RCC 7860 (cell line): ENCODE measurements at places on chromosomes 7 and 10.
A peak's percentile ranks its signal among the peaks of the same experiment; 100 is the strongest.

- DNase-seq = no peak
Observed at GRCh38 chr10:31999836-32000235, 56.4 kb downstream of the KIF5B start.

- DNase-seq = no peak
Observed at GRCh38 chr7:155371884-155372781, 74.5 kb downstream of the INSIG1 start.

- DNase-seq = no peak
Observed at GRCh38 chr7:104306793-104307192, 21.6 kb upstream of the LHFPL3 start.

DNA sequence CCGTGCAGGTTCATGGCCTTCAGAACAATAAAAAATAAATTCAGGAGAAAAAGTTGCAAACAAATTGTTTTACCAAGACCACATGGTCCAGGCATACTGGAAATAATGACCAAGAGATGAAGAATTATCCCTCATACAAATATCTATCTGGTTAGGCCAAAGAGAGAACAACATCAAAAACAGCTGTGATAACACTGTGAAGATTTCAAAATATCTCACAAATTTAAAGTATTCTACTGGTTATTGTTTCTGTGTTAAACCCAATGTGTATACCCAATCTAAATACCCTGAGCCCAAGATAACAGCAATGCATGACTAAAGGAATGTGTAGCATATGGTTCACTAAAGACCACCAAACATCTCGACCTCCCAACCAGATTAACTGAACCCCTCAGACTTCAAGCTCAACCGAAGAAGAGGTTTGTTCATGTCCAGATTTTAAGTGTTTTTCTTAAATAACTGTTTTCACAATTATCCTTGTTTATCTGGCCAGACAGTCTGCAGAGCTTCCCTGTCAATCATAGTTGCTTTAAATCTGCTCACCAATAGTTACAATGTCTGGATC, 10.9 kb downstream of the OR9A2 start:
- no peak for DNase-seq

DNA sequence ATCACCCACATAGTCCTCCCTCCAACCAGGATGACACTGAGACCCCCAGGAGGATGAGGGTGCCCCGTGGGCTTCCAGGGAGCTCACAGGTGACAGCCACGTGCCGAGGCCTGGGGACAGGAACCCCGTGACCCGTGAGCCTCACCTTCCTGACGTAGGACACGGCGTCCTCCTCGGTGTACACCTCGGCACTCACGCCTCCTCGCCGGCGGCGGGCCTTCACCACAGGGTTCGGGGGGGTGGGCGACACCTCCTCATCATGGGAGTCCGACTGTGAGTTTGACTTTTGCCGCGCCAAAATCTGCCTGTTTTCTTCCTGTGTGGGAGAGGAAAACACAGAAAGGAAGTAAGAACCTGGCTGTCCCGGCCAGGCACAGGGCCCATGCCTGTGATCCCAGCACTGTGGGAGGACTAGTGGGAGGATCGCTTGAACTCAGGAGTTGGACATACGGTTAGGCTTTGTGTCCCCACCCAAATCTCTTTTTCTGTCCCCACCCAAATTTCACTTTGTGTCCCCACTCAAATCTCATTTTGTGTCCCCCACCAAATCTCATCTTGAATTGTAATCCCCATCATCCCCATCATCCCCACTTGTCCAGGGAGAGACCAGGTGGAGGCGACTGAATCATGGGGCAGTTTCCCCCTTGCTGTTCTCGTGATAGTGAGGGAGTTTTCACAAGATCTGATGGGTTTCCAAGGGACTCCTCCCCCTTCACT, 45.9 kb upstream of the DNAAF5 start:
- DNase-seq = no peak

- no peak for DNase-seq
Observed at GRCh38 chr7:23539494-23539907, 7.7 kb upstream of the TRA2A start.

DNA sequence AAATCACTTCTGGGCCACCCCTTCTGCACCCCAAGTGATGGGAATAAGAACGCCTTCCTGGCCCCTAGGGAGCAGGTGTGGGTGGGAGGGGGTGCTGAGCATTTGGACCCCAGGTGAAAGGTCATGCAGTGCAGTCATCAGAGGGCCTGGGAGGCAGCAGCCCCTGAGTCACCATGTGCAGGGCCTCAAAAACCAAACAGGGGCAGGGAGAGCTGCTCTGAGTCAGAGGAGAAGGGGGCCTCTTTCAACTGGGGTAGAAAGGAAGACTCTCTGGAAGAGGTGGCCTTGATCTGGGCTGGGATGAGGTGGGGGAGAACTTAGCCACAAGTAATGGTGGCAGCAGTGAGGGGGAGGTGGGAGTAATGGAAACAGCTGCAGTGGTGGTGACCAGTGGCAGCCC, 164.3 kb downstream of the BUB3 start:
- DNase-seq = no peak

DNA sequence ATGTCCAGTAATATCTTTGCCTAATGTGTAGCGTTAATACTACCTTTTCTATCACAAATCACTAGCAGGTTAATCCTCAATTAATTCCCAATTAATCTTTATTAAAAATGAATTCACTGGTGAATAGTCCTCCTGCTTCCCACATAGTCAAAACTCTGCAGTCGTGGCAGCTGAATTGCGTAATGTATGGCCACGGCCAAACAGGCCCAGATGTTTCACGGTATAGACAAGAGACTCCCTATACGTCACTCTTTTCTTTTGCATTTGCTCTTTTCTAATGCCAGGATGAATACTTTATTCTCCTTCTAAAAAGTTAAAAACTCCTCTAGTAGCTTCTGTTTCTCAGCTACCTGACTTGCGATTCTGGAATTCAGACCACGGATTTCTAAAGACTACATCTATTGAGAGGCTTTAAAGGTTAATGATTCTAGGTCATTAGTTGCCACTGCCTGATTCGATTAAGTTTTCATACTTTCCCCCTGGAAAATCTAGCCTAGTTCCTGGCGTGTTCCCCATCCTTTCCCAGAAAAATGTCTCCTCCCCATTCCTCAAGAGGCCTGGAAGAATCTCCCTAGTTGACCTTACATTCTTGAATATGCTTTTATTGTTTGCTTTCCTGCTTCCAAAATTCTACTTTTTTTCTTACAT, 16.9 kb downstream of the MEOX2 start:
- DNase-seq = no peak

DNA sequence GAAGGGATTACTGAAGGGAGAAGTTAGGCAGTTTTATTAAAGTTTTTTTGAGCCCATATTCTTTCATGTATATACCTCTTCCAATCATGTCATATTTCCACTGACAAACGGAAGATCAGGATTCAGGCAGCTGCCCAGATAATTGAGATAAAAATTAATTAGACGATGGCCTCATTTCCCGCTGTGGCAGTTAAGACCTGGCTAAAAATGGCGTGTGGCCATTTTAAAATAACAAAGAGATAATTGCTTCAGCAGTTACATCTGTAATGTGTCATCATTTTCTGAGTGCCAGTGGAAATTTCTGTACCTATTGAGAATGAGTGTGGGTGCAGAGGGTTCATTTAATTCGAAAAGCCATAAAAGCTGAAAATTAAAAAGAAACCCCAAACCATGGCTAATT, 215.1 kb downstream of the STK31 start:
- no peak for DNase-seq

DNA sequence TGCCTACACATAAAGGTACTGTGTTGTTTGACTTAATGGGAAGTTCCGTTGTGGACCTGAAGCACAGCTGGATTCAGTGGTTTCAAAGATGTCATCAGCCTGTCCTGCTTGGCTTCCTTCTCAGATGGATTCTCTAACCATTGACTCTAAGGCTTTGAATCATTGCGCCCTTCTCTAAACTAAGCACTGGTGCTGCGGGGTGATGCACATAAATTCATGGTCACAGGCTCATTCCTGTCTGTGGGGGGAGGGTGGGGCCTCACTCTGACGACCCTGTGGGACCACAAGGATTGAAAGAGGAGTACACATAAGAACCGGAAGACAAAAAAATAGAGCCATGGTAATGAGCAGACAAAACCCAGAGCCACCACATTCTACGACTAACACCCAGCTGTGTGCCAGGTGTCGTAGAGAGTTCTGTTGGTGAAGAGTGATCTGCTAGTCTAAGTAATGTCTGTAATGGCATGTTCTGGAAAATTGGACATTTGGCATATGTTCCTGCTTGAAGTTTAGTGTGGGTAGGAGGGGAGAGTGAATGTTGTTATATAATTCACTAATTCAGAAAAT, 97.3 kb upstream of the YAE1 start:
- DNase-seq = no peak

DNA sequence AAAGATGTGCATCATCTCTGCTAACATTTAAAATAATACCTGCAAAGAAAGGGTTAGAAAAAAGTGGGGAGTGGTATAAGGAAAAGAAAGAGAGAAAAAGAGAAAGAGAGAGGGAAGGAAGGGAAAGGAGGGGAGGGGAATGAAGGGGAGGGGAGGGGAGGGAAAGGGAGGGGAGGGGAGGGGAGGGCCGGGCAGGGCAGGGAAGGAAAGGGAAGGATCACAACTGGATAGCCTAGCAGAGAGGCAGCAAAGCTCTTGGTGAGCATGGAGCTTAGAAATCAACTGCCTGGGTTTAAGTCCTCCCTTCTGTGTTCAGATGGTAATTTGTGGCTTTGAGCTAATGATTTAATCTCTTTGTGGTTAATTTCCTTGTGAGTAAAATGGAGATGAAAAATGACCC, 5.4 kb upstream of the FAM237B start:
- no peak for DNase-seq

DNA sequence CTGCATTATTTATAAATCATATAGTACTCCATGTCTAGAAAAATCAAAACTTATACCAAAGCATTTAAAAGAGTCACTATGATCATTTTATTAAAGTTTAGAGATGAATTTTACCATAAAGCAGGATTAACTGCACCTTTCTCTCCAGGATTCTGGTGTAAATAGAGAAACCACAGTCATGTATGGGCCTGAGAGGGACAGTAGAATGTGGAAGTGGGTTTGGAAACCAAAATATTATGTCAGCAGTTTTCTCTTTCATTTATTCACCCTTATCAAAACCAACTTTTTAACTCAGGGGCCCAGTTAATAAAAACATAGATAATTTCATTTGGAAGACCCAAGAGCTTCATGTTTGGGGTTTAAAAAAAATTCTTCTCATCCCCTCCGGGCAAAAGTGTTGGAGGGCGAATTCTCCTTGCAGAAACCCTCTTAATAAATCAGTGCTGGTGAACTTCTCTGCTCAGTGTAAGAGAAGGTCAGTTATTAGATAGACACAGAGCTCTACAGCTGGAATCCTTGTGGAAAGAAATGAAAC, 266.2 kb downstream of the CREB5 start:
- DNase-seq = no peak

DNA sequence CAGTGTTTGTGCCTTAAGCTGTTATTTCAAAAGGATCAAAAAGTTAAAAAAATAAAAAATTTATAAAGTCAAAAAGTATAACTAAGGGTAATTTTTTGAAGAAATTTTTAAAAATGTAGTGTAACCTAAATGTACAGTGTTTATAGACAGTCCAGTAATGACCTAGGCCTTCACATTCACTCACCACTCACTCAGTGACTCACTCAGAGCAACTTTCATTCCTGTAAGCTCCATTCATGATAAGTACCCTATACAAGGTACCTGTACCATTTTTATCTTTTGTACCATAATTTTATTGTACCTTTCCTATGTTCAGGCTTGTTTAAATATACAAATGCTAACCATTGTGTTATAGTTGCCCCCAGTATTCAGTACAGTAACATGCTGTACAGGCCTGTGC, 21.5 kb downstream of the DNAJC9 start:
- no peak for DNase-seq

GRCh38 chr10:104259999-104260774, 5.5 kb downstream of the GSTO1 start:
- no peak for DNase-seq

DNA sequence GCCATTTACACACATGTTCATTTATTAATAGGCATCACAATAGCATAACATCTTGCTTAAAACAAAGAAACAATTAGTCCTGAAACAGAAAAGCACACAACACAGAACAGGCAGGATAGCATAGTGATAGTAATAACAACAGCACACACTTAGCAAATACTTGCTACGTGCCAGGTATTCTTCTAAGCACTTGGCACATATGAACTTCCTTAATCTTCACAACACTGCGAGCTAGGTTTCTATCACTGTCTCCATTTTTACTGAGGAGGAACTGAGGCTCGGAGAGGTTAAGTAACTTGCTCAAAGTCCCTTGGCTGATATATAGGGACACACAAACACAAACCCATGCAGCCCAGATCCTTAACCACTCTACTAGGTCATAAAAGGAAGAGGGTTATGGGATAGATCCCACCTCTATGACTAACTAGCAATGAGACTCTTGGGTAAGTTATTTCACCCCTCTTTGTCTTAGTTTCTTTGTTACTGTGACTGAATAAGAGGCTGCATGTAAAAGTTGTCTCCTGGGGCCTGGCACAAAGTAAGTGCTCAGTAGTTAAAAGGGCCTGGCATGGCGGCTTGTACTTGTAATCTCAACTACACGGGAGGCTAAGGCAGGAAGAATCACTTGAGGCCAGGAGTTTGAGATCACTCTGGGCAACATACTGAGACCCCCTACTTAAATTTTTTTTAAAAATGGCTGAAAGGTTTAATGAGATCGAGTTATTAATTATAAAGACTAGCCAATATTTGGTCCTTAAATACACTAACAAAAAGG, 181.0 kb upstream of the RHOBTB1 start:
- no peak for DNase-seq

DNA sequence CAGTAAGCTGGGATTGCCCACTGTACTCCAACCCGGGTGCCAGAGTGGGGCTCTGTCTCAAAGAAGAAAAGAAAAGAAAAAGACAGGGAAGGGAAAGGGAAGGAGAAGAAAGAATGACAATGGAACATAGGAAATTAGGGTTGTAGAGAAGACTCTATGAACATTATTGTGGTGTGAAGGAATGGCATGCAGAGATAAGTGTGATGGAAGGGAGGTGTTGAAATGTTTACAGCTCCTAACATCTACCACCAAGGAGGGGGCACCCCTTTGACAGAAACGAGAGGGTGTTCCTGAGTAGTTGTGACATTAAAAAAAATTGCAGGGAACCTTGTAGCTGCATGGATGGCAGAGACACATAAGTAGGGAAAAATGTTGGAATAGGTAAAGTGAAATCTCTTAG, 27.5 kb downstream of the AUTS2 start:
- DNase-seq = no peak

- DNase-seq = no peak
Observed at GRCh38 chr7:98687111-98687751, 70.1 kb downstream of the NPTX2 start.

GRCh38 chr10:94673614-94674321, 9.8 kb upstream of the CYP2C18 start:
- peak; percentile 27 for DNase-seq

- no peak for DNase-seq
Observed at GRCh38 chr10:20737107-20737506, 160.0 kb downstream of the NEBL start.

- DNase-seq = no peak
Observed at GRCh38 chr10:32338262-32338661, 8.7 kb downstream of the EPC1 start.
